Activated CD4-positive, alpha-beta T cell treated with anti-CD3 and anti-CD28 coated beads, Interleukin-2, Interleukin-6, amounts not matched to agents 100 ng/mL and 50 ng/mL, durations not matched to agents 16 hours and 8 hours (primary cell): ENCODE measurements at places on chromosomes 11 and 22.

- peak; percentile 42 for DNase-seq
Observed at GRCh38 chr22:50306753-50307749, at the start of gene PLXNB2. PLXNB2 (minus strand) TSS chr22:50307646; CDS start chr22:50290584, 17,062 bp downstream.

- no peak for DNase-seq
Observed at GRCh38 chr11:110773442-110773841, 61.2 kb upstream of the ARHGAP20 start.

- no peak for DNase-seq
Observed at GRCh38 chr11:71499546-71499945, 27.5 kb upstream of the KRTAP5-7 start.

- DNase-seq = no peak
Observed at GRCh38 chr22:45090497-45090910, 73.2 kb upstream of the NUP50 start.

- DNase-seq = no peak
Observed at GRCh38 chr22:36244522-36245391, 5.4 kb upstream of the APOL2 start.

DNA sequence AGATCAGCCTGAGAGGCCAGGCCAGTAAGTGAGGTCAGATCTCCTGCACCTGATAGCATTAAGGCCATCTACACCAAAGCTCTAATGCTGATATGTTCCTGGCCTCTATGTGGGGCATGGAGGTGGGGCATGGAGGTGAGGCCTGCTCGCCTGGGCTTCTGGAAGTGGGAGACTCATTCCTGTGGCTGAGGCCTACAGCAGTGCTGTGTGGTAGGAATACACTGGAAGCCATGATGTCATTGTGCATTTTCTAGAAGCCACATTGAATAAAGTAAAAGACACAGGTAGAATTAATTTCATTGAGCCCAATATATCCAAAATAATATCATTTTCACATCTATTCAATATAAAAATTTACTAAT, 2.7 kb downstream of the PNPLA3 start:
- no peak for DNase-seq

DNA sequence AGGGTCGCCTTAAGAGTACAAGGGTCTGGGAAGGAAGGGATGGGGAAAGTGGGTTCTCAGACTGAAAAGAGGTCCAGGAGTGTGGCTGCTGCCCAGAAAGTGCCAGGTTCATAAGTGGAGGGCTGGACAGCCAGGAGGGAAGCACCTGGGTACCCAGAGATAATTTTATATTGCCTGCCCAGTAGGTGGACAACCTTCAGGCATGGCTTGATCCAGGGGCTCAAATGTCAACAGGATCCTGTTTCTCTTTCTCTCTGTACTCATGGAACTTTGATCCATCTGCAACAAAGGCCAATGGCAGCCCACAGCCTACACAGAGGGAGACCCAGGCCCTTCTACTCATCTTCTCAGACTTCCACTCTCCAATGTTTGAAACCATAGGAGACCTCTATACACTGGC, 80.5 kb upstream of the GRK3 start:
- no peak for DNase-seq

- no peak for DNase-seq
Observed at GRCh38 chr22:19708321-19709011, 5.8 kb upstream of the SEPTIN5 start.

DNA sequence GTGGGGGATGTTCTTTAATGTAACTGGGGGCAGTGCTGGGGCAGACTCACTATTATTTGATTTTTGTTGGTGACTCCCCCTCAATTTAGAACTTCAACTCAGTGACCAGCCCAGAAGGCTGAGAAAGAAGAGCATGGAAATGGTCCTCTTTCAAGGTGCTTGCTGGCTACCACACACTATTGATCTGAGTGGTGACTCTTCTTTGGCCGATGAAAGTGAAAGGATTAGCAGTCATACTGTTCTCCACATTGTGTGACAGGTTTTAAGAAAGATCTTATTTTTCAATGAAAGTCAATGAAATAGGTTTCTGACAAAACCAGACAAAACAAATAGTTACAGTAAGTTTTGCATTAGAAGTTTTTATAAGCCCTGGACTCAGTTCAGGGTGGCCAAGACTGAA, 29.9 kb downstream of the NLRP14 start:
- no peak for DNase-seq

- DNase-seq = no peak
Observed at GRCh38 chr22:50310949-50311444, 3.6 kb upstream of the PLXNB2 start.

- DNase-seq = peak; percentile 70
Observed at GRCh38 chr11:116691771-116692177, 81.0 kb downstream of the BUD13 start.
